ENCODE measurements at places on chromosomes 7 and 10.
A peak's percentile ranks its signal among the peaks of the same experiment; 100 is the strongest.

DNA sequence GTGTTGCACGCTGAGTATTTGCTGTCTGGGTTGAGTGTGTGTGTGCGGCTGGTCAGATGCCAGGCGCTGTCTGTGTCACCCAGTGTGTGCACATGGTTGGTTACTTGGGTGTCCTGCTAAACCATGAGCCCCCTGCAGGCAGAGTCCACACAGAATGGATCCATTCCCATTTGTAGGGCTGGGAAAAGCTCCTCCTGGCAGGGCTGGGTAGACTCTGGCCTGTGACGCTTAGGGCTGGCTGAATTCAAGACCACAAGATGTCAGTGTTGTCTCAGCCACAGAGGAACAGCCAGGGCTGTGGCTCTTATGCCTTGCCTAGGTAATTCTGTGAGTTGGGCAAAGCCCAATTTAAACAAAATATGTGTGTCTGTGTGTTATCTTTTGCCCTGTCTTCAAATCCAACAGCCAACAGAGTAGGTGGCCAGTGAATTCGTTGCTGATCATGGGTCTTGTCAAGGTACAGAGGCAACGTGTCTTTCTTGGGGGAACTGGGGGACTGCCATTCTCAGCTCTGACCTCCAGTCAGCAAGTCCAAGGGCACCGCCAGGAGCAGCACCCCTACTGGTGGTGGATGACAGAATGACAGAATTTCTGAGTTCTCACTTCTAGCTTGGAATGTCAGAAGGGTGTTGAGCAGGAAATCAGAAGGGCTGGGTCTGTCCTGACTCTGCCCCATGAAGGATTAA is 285.1 kb downstream of the CCSER2 start:
- DNase-seq, result peak; percentile 53

DNA sequence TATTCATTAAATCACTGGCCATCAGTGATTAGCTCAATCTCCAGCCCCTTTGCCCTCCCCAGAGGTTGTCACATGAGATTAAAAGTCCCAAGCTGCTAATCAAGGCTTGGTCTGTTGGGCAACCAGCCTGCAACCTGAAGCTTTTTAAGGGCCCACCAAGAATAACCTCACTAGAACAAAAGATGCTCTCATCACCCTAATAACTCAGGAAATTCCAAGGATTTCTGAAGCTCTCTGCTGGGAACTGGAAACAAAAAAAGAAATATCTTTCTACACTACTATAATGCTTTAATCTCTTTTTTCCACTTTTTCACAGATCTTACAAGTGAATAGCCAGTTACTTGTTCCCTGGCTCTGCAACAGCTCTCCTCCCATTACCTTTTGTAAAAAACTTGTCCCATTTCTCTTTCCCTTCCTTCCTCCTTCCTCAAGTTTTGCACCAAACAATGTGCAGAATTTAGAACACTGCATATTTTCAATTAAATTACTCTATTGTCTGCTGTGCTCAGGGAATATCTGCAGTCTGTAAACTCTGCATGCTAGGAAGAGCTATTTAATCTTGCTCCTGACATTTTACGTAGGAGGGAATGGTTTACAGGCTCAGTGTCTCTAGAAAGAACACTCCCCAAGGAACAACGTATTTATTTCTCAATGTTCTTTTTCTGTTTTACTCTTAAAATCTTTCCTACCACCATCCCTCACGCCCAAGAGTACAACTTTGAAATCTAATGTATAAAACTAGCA is 169.1 kb downstream of the IMMP2L start:
- no peak for DNase-seq

DNA sequence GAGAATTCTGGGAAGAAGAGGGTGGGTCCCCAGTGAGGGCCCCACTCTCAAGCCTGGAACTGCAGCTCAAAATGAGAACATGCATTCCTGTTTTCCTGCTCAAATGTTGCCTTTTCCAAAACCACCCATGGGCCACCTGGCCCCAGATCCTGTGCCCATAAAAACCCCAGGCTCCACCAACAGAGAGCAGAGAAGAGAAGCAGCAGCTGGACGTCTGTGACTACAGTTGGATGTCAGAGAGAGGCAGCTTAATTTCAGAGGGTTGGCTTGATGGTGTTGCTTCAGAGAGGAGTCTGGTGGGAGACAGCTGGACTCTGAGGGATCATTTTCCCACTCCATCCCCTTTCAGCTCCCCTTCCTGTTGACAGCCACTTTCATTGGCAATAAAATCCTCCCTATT is 256.4 kb downstream of the FZD1 start:
- no peak for DNase-seq

GRCh38 chr10:11538834-11539190 is 72.6 kb downstream of the USP6NL start:
- no peak for DNase-seq

GRCh38 chr10:48464871-48465736 is 139.8 kb downstream of the ARHGAP22 start:
- no peak for DNase-seq

DNA sequence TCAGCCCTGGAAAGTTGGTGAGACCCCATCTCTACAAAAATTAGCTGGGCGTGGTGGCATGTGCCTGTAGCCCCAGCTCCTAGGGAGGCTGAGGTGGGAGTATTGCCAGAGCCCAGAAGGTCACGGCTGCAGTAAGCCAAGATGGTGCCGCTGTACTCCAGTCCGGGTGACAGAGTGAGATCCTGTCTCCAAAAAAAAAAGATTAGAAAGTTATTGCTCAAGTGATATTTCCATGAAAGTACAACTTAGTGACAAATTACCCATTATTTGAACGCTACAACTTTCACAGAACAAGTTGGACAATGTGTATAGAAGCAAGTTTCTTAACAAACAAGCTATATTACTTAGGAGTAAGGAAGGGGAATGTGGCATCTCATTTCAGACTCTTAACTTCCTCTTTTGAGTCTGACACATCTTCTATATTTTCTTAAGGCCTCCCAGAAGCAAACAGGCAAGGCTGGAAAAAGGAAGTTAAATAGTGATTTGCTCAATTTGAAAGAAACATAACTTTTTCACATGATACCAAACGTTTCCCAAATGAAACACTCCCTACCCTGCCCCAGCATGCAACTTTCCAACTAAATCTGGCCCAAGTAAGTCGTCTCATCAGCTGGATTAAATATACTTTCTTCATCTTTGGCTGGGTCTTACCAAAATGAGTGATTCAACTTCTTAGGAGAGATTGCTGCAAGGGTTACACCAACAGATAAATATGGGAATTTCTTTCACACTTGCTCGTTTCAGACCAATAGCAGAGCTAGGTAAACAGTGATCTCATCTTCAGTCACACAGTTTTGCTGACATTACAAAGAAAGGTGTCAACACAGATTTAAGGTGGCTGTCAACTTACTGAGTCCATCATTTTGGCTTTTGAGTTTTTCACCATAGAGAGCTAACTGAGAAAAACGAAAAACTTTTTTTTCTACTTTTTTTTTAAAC is 66.3 kb upstream of the KLF6 start:
- peak; percentile 71 for DNase-seq

GRCh38 chr7:149415391-149416071 is 45.3 kb downstream of the ZNF777 start:
- no peak for DNase-seq

- no peak for DNase-seq
Measured at GRCh38 chr10:128943111-128943510, 523.9 kb upstream of the MGMT start.

DNA sequence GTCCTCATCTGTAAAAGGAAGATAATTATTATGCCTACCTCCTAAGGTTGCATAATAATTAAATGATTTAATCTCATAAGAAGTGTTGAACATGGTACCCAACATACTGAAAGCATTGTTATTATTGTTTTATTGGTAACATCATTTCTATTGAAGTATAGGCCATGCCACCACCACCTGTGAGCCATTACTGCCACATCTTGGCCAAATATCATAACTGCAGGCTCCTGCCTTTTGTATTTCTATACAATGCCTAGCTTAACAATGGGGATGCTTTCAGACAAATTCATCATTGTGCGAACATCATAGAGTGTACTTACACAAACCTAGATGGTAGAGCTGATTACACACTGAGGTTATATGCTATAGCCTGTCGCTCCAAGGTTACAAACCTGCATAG is 61.1 kb upstream of the NPSR1 start:
- peak; percentile 54 for DNase-seq

Measured in ACHN (cell line).